GM06990 (cell line): ENCODE measurements at places on chromosomes 1 and 21.

GRCh38 chr1:188708795-188709535, 1768.7 kb downstream of the BRINP3 start:
- no peak for DNase-seq

DNA sequence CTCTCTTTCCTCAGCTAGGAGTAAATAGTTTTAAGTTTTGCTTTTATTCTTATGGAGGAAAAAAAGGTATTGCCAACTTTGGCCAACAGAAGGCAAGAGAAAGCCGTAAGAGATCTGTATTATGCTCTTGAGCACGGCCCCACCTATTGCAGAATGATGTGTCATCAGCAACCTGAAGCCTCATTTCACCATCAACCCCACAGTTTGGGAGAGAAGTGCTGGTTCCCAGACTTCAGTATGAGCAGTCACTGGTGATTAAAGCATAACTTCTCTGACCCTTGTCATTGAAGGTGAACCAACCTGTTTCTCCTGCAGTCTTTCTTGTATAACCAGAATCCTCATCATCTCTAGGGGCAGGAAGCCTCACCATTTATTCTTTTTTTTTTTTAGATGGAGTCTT, 100.2 kb downstream of the SIPA1L2 start:
- no peak for DNase-seq

DNA sequence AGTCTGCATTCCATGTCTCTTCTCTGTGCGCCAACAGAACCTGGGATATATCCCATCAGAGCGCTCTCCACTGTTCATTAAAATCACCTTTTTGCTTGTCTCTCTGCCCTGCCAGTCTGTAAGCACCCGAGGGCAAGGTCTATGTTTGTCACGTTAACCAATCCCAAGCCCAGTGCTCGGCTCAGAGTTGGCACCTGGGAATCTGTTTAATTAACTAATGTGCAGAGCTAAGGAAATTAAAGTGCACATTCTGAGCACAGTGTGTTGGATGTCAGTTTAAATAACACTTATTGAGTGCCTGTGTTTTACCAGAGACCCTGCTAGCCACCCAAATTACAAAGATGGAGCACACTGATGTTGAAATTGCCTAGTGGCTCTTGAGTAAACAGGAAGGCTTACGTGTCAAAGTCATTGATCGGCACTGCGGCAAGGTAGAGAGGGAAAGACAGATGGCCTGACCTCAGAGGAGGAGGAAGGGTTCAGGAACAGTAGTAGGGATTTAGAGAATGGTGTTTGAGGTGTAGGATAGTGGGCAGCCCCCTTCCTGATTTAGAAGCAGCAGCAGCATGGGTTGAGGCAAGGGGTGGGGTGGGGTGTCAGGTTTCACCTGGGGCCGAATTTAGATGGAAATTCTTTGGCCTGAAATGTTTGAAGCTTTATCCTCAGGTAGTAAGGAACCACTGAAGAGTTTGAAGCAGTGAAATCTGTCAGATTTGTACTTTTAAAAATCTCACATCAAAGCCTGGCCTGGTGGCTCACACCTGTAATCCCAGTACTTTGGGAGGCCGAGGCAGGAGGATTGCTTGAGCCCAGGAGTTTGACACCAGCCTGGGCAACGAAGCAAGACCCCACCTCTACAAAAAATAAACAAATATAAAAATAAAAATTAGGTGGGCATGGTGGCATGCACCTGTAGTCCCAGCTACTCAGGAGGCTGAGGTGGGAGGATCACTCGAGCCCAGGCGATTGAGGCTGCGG, 7.7 kb downstream of the ARMH1 start:
- DNase-seq, result no peak

DNA sequence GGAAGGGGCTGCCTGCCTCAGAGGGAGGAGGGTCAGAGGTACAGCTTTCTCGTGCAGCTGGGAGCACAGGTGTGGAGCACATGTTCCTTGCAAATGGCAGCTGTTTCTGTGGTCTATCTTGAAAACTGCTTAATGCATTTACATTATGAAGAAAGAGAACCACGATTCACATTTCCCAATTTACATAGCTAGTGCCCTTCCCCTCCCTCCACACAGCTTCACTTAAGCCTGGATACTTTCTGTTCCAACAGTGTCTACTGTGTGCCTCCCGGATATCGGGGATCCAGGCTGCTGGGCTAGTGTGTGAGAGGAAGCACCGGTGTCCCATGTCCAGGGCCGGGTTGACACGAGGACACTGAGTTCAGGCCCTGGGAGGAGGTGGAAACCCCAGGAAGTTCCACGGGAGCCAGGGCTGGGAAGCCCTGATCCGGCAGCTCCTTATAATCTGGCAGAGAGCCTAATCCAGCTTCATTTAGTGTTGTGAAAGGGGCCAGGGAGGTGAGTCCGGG, 31.6 kb downstream of the TMCC2 start:
- DNase-seq, result no peak

- DNase-seq, result no peak
These were observed 28.0 kb downstream of the COL6A2 start for GRCh38 chr21:46125846-46126301.

GRCh38 chr1:198465201-198466144, 75.0 kb downstream of the ATP6V1G3 start:
- peak; percentile 17 for DNase-seq

GRCh38 chr1:98674075-98674781, 12.7 kb downstream of the SNX7 start:
- DNase-seq, result no peak

DNA sequence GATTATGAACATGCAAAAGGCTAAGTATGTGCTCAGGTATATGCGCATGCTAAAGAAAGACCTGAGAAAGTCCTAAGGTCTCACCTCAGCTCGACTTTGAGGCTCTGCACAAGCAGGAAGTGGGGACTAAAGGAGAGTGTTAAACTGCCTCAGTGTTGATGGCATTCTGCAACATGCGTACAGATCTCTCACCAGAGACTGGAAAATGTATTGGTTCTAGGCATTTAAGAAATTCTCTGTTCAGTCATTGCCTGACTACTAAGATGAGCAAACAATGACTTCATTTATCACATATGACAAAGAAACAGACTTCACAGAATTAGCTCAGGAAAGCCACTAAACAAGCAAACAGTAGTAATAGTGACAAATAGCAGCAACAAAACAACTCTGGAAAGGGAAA, 90.8 kb downstream of the USH2A start:
- DNase-seq, result no peak

DNA sequence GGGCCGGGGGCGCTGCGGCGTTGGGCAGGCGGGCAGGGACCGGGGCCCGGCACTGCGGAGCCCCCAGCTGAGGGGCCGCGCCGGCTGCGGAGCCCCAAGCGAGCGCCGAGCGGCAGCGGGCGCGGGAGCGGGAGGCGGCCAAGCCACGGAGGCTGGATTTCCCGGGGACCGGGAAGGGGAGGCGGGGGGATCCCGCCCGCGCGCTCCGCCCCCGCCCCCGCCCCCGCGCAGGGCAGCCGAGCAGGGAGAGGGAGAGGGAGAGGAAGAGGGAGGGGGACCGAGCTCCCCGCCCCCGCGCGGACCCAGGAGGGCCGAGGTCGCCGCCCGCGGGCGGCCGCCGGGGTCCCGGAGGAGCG, at the start of gene DLGAP3:
TSS of gene DLGAP3 (minus strand) at position 154 of the 356 bp plus-strand sequence. CDS start 24,267 bp downstream, outside the sequence.
- DNase-seq, result no peak

GRCh38 chr1:75643460-75643859, 32.5 kb upstream of the SLC44A5 start:
- no peak for DNase-seq

GRCh38 chr1:7690496-7691182, 80.5 kb upstream of the VAMP3 start:
- no peak for DNase-seq

- DNase-seq, result no peak
These were observed 12.3 kb downstream of the AHDC1 start for GRCh38 chr1:27591622-27592021.

DNA sequence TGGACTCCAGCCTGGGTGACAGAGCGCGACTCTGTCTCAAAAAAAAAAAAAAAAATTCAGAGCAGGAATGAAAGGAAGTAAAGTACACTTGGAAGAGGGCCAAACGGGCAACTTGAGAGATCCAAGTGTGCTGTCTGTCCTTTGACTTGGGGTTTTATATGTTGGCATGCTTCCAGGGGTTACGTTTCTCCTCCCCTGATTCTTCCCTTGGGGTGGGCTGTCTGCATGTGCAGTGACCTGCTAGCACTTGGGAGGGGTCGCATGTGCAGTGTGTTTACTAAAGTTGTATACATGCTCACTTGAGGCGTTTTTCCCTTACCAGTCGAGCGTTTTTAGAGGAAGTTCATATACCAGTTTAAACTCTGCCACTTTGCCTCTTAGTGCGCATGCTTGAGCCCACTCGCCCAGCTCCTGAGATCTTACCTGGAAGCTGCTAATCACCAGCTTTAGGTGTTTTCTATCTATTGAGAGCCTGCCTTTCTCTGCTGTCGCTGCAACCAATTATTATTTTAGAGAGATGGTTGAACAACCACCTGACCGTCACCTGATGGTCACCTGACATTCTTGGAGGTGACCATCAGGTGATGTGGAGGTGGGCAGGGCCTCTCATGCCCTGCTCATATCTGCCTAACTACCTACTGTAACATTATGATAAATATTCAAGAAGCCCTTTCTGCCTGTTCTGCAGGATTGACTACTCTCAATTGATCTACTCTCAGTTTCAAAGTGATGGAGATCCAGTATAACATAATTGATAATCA, 140.1 kb downstream of the MACF1 start:
- DNase-seq, result no peak

DNA sequence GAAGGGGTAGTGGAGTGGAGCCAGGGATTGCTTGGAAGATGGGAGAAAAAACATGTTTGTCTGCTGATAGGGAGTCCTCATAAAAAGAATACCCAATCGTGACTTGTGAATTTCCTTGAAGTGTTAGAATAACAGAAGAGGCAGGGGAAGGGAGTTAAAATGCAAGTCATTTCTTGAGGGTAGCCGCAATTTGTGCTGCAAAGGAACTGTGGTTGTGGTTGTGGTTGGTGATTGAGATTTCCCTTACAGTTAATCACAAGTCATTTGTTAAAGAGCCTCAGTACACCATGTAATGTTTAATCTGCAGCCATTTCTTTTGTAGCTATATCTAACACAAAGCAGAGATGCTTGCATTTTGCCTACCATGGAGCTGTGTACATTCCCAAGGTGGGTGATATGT, 38.5 kb upstream of the EGLN1 start:
- peak; percentile 12 for DNase-seq

GRCh38 chr21:35189077-35189863, 140.2 kb upstream of the RUNX1 start:
- peak; percentile 66 for DNase-seq

GRCh38 chr21:45518742-45519141, 23.5 kb downstream of the SLC19A1 start:
- DNase-seq, result no peak

- DNase-seq, result no peak
These were observed 98.8 kb downstream of the SDCCAG8 start for GRCh38 chr1:243354511-243355153.

- no peak for DNase-seq
These were observed 3.0 kb downstream of the VASH2 start for GRCh38 chr1:212953321-212953720.

DNA sequence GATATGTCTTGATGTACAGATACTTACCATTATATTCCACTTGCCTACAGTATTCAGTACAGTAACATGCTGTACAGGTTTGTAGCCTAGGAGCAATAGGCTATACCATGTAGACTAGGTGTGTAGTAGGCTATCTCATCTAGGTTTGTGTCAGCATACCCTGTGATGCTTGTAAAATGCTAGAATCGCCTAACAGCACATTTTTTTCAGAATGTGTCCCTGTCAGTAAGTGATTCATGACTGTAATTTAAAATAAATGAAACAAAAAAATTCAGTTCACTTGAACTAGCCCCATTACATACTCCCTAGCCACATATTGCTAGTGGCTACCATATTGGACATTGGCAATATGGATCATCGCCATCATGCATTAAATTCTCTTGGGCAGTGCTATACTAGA, 51.3 kb downstream of the CLIC4 start:
- no peak for DNase-seq

DNA sequence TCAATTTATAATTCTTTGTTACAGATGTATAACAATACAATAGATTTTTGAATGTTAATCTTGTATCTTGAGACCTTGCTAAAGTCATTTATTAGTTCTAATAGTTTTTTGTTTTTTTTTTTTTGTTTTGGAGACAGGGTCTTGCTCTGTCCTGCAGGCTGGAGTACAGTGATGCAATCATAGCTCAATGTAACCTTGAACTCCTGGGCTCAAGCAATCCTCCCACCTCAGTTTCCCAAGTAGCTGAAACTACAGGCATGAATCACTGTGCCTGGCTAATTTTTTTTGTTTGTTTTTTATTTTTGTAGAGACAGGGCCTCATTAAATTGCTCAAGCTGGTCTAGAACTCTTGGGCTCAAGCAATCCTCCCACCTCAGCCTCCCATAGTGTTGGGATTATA, 26.2 kb upstream of the DIPK1A start:
- DNase-seq, result no peak

DNA sequence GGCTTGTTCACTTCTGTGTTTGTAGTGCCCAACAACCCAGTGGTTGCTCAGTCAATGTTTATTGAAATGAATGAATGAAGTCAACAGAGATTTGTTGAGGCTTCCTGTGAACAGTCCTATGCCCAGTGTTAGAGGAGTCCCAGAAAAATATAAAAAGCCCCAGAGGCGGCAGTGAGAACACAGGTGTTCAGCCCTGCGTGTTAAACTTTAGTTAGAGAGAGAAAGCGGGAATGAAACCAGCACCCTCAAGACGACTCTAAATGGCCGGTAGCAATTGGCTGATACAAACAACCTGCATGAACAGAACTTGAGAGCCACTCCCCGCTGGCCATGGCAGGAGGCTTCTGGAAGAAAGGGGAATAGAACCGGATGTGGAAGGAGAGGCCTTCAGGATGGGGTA, 22.6 kb downstream of the TMEM51 start:
- DNase-seq, result no peak

GRCh38 chr21:39555911-39556590, 56.7 kb upstream of the B3GALT5 start:
- no peak for DNase-seq

GRCh38 chr1:22331618-22332423, 119.8 kb upstream of the ZBTB40 start:
- no peak for DNase-seq

DNA sequence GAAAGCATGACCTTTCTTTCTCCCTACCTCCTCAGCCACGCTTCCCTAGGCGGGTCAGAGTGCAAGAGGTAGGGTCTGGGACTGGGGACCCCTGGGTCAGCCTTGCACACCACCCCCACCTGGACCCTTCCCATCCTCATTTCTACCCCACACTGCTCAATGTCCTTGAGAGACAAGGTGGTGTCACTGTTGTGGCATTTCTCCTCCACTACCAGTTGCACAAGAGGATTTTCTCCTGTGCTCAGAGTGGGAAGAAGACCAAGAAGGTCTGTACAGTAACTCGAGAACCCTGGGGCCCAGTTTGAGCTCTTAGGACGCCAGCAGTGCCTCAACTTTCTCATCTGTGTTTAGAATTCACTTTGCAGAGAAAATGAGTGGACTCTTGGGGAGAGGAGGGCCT, 49.4 kb upstream of the CD34 start:
- DNase-seq, result no peak

GRCh38 chr1:38693031-38693430, 166.5 kb downstream of the RRAGC start:
- DNase-seq, result no peak

GRCh38 chr1:12620488-12620865, 2.5 kb upstream of the DHRS3 start:
- DNase-seq, result no peak

GRCh38 chr1:21192871-21193270, 16.2 kb upstream of the EIF4G3 start:
- no peak for DNase-seq

GRCh38 chr1:245207056-245207638, 52.4 kb downstream of the KIF26B start:
- DNase-seq, result no peak
